Posterior cingulate gyrus (tissue), 11 donors: ENCODE measurements at places on chromosomes 4 and X.
A peak's percentile ranks its signal among the peaks of the same experiment; 100 is the strongest.

DNA sequence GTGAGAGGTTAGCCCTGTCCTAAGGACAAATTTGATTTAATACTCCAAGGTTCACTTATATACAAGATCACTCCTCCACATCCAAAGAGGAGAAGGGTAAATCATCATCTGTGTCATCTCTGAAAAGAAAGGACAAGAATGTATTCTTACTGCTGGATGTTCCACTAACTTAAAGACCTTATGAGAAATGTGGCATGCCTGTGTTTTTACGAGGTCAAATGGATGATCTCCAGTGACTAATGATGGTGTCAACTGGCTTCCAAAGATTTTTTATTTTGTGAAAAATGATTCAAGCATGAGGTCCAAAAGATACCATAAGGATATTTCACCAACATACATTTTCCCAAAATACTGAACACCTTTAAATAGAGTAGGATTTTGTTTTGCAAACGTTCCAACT is 143.4 kb downstream of the PTCHD1 start:
- no peak for DNase-seq

- DNase-seq: no peak
These were observed 14.0 kb upstream of the TAPT1 start for GRCh38 chr4:16240300-16240699.

DNA sequence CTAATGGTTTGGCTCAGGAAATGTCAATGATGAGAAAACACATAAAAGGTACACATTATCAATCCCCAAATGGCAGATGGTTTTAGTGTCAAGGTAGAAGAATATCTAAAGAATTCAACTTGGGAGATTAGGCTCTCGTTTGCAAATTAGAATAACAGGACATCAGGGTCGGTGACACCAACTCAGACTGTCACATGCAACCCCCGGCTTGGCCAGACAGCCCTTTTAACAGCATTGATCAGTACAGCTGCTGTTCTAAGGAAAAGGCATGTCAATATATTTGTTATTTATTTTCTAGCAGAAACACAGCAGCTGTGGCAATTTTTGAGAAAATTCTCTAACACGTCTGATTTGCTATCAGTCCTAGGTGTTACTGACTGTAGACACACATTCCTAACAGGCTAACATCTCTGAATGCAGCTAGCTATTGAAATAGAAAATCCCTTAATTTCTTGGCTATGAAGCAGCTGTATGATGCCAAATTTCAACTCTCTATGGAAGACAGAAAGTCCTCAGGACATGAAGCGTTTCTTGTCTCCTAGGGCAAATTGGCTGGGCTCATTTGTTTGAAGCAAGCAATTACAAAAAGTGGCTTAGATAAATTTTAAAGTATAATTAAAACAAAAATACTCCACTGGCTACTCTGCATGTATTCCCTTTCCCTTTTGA is 269.0 kb upstream of the CXXC4 start:
- DNase-seq: no peak

DNA sequence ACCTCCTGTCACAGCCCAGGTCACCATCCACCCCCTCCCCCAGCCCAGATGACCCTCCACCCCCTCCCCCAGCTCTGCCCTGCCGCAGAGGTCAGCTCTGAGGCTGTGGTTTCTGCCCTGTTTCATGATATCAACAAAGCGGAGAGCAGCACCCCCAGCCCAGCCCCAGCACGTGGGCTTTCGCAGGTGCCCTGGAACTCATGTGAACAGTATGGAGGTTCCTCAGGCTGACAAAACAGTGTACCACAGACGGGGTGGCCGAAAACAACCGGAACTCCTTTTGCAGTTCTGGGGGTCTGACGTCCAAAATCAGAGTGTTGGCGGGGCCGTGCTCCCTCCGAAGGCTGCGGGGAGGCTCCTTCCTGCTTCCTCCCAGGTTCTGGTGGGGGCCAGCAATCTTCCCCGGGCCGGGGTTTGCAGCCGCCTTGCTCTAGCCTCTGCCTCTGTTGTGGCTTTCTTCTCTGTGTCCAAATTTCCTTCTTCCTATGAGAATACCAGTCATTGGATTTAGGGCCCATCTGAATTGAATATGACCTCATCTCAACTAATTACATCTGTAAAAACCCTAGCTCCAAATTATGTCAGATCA is 7.9 kb upstream of the PSAPL1 start:
- DNase-seq: no peak

GRCh38 chr4:11214281-11214680 is 214.4 kb downstream of the HS3ST1 start:
- DNase-seq: no peak

DNA sequence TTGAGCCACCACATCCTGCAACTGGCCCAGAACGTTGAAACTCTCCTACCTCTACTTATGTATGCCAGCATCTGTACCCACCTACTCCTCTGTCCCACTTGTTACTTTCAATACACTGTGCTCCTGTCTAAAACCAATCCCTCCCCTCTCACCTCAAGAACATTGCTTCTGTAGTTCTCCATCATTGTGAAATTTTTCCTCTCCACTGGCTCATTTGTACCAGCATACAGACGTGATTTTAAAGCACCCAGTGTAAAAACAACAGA is 25.5 kb upstream of the USO1 start:
- no peak for DNase-seq

DNA sequence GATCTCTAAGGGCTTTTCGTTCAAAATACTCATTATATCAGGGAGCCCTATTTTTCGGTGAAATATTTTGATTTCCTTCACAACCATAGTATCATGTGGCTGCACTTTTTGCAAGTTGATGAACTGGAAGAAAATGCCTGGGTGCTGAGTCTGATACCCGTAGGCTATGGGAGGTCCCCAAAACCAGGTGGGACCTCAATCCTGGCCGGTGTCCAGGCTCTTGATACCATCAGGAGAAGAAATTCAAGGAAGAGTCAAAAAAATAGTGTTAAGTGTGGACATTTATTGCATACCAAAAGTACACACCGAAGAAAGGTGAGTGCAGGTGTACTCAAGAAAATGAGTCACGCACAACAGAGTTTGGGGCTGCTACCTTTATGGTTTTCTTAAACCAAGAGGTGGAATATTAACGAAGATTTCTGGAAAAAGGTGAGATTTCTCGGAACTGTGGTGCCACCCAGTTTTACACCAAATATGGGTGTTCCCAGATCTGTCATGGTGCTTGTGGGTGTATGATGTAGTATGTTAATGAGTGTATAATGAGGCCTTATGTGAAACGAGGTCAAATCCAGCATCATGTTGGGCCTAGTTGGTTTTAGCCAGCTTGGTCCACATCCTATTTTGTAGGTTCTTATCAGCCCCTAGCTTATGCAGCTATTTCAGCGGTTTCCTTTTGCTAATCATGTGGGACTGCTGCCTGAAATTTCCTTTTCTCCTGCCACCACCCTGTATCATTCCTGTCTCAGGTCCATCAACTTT is 29.9 kb downstream of the VCX2 start:
- no peak for DNase-seq

- no peak for DNase-seq
These were observed 69.6 kb downstream of the ARFIP1 start for GRCh38 chr4:152849350-152849749.

DNA sequence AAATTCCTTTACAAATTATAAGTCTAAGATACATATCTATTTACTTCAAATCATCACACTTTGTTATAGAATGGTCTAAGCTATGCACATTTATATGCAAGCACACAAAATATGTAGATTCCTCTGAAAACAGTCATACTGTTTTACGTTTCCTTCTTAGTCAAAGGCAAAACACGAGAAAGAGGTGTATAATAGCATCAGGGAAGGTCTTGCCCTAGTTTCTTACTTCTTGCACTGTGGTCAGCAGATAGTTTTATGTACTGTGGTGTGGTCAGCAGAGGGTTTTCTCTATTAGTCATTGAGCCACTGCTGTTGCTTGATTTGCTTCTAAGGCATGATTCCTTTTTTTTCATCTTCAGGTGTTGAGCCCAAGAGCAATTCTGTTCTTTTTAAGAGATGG is 117.7 kb downstream of the ADAM29 start:
- DNase-seq: no peak

DNA sequence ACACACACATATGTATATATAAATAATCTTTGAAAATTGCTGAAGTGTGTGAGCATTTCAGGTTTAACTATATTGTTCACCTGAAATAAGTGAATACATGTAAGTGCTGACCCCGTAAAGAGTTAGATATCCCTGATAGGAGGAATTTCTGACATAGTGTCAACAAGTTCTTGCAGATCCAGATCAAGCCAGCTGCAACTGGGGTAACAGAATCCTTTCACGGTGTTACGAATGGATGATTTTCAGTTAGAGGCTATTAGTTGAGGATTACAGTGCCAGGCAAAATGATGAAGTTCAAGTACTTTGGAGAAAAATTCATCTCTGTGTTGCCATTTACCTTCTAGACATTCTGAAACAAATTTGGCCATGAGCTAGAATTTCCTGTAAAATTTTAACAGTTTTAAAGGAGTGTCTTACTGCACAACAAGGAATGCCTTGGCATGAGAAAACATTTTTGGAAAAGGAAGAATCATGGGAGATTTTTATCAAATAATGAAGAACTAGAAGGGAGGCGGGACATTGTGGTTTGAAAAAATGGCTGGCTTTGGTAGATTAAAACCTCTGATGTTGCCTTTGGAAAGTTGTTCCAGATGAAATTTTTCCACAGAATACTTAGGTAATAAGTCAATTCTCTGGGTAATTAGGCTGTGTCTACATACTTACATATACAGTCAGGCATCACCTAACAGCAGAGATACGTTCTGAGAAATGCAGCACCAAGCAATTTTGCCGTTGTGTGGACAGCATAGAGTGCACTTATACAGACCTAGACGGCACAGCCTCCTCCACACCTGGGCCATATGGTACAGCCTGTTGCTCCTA is 84.4 kb upstream of the FAT1 start:
- no peak for DNase-seq

GRCh38 chr4:158253350-158253980 is 43.2 kb downstream of the TMEM144 start:
- DNase-seq: peak; percentile 27

DNA sequence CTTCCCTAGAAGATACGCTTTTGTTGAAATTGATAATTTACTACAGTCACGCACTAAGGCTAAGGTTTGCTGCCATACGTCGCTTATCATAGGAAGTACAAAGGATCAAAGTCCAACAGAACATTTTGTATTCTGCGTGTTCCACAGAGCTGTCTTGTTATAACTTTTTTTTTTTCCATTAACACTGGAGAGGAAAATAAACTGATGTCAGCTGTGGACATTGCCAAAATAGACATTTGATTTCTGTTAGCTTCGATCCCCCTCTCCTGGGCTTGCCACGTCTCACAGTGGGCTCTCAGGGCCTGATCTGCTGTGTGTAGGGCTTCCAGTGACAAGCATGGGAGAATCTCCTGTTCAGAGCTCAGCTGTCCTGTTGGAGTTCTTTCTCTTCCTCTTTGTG is 93.3 kb downstream of the SPATA18 start:
- no peak for DNase-seq

DNA sequence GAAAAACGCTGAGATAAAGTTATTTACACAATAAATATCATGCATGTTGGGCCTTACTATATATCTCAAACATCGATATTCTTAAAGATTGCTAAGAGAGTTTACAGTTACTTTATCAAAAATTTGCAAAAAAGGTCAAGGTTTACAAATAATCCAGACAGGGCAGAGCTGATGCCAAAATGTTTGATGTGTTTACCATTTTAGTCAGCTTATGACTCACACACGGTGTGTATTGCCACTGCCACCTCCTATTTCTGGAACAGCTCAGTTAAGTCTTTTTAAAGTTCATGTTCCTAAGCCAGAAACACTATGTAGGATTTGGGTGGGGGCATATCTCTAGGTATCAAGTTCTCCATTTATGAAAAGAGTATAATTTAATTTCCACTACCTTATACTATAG is 580.6 kb downstream of the INPP4B start:
- DNase-seq: no peak

DNA sequence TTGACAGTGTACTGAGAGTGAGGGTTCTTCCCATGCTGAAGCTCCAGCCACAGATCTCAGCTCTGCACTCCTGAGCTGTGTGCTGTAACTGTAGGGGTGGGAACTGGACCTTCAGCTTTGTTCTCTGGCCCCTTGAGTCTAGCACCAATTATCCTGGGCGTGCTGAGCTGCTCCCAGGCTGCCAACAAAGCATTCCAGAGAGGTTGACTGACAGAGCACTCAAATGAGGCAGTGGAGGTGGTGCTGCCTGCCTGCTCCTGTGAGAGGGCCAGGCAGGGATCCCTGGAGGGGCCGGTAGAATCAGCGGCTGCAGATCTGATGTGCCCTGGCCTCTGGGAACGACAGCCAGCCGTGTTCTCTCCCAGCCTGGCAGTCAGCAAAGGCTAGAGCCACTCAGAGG is 375.7 kb upstream of the AADAT start:
- DNase-seq: no peak

DNA sequence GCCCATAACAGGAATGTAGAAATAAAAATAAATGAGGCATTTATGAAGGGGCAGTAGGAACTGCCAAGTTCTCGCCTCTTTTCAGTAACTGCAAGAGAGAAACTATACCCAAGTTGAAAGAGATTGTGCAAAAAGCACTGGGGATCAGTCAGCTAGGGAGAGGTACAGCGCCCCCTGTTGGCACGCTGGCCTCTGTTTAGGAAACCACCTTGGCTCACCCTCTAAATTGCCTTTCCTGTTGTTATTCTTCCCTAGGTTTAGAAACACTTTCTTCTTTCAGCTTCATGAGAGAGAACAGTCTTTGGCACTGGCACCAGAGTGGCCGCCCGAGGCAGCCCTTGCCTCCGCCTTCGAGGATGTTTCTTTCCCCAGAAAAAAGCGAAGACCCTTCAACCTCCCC is 348.5 kb downstream of the MID1IP1 start:
- peak; percentile 48 for DNase-seq

DNA sequence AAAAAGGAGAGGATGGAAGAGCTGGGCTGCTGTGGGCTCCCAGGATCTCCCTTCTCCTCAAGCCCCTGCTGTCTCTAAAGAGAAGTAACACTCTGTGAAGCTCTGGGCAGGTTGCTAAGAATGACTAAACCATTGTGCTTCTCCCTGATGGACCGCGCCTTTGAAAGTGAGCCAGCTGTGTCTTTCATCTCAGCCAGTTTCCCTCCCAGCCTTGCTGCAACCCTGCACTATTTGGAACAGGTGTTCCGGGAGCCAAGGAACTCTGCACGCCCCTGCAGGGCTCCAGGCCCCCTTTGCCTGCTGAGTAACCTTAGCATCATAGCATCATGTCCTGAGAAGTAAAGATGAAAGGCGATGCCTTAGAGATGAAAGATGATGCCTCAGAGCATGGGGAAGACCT is 39.7 kb downstream of the SMIM20 start:
- no peak for DNase-seq

DNA sequence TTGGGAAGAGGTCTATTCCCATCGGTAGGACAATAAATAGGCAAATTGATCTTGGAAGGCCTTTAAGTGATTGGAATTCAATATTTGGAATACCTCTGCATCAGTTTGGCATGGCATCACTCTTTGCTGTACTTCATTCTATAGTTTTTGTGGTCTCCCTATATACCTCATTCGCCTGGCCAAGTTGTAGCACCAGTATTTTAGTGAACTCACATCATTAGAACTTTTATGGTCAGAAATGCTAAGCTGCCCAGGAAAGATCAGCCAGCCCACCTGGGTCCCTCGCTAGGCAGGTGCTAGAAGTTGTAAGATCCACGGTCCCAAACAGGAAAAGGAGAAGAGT is 40.3 kb downstream of the ZCCHC13 start:
- DNase-seq: no peak
